ENCODE measurements at places on chromosomes 1 and 21.

DNA sequence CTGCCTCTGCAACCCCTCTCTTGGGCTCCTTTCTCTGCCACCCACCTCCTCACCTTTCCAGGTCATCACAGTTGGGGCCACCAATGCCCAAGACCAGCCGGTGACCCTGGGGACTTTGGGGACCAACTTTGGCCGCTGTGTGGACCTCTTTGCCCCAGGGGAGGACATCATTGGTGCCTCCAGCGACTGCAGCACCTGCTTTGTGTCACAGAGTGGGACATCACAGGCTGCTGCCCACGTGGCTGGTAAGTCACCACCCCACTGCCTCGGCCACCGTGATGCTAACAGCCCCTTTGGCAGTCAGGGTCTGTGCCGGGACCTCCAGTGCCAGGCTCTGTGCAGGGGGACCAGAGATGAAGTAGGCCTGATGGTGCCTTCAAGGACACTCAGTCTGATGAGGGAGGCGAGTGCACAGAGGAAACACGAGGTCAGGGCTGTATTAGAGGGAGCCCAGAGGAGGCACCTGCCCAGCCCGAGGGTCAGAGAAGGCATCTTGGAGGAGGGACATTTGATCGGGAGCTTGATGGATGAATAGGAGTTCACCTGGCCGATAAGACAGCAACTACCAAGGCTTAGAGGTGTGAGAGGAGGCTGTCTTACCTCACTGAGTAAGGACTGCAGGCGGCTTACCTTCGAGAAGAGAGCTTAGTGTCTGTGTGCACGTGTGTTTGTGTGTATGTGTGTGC is 18.1 kb downstream of the PCSK9 start:
- no peak for DNase-seq

DNA sequence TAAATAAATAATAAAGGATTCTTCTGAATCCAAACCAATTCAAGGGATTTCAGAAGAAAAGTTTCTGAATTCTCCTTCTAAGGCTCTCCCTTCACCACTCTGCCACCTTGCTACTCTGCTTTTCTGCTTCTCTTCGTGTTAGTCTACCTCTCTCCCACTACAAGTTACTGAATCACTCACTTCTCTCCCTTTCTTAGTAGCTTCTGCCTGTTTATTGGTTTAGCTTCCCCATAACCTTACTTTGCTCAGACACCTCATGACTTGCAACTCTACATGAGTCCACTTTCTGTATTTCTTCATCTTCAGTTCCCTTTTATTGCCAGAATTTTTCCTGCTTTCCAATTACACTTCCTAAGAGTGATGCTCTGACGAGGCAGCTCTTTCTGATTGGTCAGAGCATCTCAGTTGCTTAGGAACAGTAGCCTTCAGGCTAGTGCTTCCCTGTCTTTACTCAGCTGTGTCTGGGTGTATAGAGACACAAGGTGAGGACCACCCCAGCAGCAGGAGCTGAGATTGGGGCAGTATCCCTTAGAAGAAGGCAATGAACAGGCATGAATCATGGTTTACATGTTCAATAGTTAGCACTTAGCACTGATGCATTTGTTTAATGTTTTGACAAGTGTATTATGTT is 144.6 kb downstream of the SLC30A10 start:
- no peak for DNase-seq

DNA sequence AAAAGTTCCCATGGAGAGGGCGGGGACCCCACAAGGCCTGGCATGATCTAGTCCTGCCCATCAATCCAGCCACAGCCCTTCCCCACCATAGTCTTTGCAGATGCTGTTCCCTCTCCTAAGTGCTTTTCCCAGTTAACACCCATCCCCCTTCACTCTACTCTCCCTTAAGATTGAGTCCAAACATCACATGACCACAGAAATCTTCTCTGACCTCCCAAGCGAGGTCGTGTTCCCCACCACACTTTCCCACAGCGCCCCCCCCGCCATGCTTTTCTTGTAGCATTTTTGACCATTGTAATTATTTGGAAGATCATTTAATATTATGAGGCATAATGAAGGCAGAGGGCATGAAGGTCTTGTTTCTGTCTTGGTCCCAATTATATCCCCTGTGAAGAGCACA is 4.3 kb upstream of the HSPG2 start:
- no peak for DNase-seq

- no peak for DNase-seq
These were observed 38.9 kb downstream of the LMX1A start for GRCh38 chr1:165317612-165318011.

DNA sequence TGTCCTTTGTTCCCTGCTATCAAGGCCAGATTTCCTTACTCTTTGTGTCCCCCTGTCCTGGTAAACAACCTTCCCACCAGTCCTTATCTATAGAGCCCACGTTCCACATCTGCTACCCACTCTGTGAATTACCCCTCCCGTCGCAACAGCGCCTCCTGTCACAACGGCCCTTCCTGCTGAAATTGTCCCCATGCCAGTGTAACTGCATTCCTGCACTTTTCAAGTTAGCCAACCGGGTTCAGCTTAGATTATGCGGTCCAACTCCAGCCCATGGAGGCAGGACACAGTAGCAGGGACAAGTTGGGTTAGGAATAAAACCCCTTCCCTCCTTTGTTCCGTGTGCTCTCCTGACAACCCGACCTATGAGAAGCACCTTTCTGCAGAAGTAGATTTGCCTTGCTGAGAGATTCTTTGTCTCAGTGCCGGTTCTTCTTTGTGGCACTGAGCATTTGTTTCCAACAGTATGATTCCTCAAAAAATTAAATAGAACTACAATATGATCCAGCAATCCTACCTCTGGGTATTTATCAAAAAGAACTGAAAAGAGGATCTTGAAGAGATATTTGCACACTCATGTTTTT is 180.3 kb downstream of the PTBP2 start:
- DNase-seq = no peak

- DNase-seq = no peak
These were observed 30.1 kb downstream of the PRDM15 start for GRCh38 chr21:41848958-41849580.

All from activated CD4-positive, alpha-beta T cell treated with anti-CD3 and anti-CD28 coated beads for 36 hours (primary cell).